ENCODE measurements at places on chromosomes 3 and 15. TPM values are rescaled to one million over a fixed set of nuclear protein-coding genes. Genes with fewer than 3 reads are reported as not detected.

The PTX3 gene
- 217 TPM for total RNA-seq

DNA sequence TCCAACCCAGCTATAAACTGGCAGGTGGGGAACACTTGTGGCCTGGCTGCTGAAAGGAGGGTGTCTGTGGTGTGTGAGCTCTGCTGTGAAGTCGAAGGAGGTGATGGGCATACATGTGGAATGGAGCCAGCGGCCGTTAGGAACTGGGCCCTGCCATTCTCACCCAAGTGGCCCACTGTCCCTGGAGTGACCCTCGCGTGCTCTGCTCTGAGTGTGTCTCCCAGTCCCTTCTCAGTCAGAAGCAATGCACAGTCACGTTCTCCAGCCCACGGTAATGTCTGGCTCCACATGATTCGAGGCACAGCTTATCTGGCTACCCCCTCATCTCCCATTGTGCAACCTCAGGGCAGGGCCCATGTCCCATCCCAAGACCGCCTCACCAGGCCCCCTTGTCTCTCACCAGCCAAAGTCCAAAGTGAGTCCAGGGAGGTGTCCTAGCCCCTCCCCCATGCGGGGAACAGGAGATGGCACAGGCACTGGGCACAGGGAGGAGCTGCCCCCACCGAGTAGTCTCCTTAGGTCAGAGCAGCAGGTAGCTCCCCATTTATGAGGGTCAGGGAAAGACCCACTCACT lies 62.9 kb downstream of the ZNF445 start:
- H3K4me1 ChIP-seq: no peaks in the 10 kb centered on the region
- no peak for DNase-seq
- H3K27me3 ChIP-seq: no peaks in the 10 kb centered on the region
- no peak overlapping the region for H3K4me3 ChIP-seq

The SCN11A gene
- total RNA-seq: 0.05 TPM

GRCh38 chr15:80260551-80260950 lies 8.5 kb upstream of the CTXND1 start:
- peaks cover 61% of the 10 kb centered on the region for H3K27me3 ChIP-seq
- H3K36me3 ChIP-seq: no peaks in the 10 kb centered on the region
- H3K4me3 ChIP-seq: no peak overlapping the region
- H3K27ac ChIP-seq: no peak overlapping the region

DNA sequence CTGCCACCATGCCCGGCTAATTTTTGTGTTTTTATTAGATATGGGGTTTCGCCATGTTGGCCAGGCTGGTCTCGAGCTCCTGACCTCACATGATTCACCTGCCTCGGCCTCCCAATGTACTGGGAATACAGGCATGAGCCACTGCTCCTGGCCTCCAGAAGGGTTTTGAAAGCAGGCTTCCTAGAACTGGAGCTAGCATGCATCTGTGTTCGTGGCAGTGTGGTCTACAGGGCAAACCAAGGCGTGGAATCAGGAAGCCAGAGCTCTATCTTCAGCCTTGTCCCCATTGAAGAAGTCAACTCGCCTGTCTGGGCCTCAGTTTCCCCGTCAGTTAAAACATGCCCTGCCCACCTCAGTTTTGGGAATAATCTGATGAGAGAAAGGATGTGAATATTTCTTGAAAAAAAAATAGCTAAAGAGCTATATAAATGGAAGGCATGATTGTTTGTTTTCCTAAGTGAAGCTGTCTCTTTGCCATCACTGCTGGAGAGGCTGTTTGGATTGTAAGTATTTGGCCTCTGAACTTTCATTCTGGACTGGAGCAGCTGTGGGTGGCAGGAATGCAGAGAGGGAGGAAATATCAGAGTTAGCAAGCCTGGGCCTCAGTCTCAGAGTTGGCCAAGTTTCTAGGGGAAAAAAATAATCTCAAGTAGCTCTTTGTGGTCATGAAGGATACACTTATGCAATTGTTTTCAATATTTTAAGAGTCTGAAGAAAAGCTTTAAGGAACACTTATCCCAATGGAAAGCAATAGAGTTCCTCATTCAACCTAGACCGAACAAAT lies 36.5 kb upstream of the UACA start:
- DNase-seq: peak; percentile 75
- peak overlapping the region; percentile 82 for H3K27ac ChIP-seq
- H3K4me3 ChIP-seq: no peak overlapping the region
- H3K36me3 ChIP-seq: no peaks in the 10 kb centered on the region
